Mesangial cell (primary cell): ENCODE measurements at places on chromosomes 1 and 21. TPM values are rescaled to one million over a fixed set of nuclear protein-coding genes. Genes with fewer than 3 reads are reported as not detected.

Gene PRPF38B
- 8.0 and 8.6 TPM in 2 replicates for total RNA-seq

Gene OR2T29
- not detected in 2 replicates for total RNA-seq

Gene PPFIA4
- total RNA-seq, result 0.38 and 0.98 TPM in 2 replicates

Gene ZYG11B
- 20.2 and 23.2 TPM in 2 replicates for total RNA-seq

Gene RGS16
- total RNA-seq, result 0.16 and 0.38 TPM in 2 replicates

Gene CHI3L2
- total RNA-seq, result not detected in 2 replicates

Gene OPTC
- not detected in 2 replicates for total RNA-seq

Gene KRTAP19-3
- not detected in 2 replicates for total RNA-seq

Gene RSPH1
- total RNA-seq, result 0.38 TPM in 1 of 2 replicates, not detected in the other
